Gastrocnemius medialis (tissue), 4 donors: ENCODE measurements at places on chromosomes 3 and 15. TPM values are rescaled to one million over a fixed set of nuclear protein-coding genes. Genes with fewer than 3 reads are reported as not detected.

PPP1R14D gene
- not detected for total RNA-seq

PLA2G4F gene
- 1.0 TPM for total RNA-seq

UBA3 gene
- 30.6 TPM for total RNA-seq

DNA sequence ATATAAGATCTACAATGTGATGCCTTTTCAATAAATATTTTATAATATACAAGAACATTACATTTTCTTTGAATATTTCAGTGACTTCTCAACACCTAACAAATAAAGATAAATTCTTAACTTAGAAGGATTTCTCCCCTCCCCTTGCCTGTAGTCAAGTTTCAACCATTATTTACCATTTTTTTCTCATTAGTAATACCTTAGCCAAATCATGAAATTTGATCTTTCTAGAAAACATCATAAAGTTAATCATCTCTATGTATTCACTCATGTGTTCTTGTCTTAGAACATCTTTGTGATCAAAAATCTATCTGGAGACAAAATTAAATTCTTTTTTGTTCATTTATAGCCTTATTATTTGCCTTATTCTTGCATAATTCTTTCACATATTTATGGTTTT lies 1201.8 kb upstream of the EPHA6 start:
- H3K27me3 ChIP-seq, result no peaks in the 10 kb centered on the region
- H3K27ac ChIP-seq, result no peak overlapping the region

DNA sequence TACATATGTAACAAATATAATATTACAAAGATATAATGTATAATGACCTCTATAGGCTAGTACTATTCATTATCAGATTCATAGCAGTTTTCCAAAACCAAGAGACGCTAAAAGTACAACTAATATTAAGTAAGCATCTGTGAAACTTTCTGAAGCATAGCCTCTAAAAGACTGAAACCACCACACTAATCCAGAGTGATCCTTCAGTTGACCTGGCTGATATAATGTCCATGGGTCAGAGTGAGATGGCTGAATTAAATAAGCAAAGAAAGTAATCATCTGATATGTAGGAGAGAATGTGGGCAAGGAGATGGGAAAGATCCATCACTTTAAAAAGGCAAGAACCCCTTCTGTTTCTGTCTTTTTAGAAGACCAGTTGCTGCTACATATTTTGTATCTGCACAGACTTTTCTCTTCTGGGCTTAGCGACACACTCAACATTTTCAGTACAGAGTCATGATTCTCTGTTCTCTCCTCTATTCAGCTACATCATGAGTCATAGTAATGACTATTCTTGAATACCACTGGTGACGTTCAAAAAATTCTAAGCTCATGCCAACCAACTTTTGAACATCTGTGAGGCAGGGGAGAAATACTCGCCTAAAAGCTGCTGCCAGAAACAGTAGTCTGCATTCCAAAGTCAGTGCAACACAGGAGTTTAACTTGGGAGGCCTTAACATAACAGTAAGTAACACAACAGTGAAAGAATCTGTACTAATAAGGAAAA lies 149.6 kb downstream of the MAGI1 start:
- H3K27me3 ChIP-seq, result no peaks in the 10 kb centered on the region
- H3K4me1 ChIP-seq, result peaks cover 6% of the 10 kb centered on the region
- H3K27ac ChIP-seq, result no peak overlapping the region
- H3K36me3 ChIP-seq, result no peaks in the 10 kb centered on the region

CPN2 gene
- total RNA-seq, result 1.1 TPM

DNA sequence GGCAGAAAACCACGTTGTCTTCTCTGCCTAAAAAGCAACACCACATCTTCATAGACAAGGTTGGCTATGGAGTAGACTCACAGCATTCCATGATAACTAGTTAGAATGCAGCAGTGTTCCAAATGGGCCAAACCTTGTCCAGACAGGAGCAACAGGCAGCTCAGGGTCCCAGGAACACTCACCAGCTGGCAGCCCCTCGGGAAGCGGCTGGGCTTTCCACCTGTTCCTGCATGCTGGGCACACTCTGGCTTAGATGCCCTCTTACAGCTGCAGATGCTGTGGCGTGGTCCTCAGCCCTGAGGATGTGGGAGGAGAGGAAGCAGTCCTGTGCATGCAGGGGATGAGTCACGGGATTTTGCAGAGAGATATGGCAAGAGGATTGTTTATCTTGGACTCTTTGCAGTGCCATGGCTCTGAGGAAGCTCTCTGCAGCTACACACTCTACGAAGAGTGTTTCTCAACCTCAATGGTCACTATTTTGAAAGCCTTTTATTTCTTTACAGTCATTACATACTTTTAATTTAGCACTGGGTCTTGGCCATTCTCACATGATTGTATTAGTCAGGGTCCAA lies 11.3 kb downstream of the NRROS start:
- H3K4me1 ChIP-seq, result no peaks in the 10 kb centered on the region
- no peak overlapping the region for H3K4me3 ChIP-seq
- no peaks in the 10 kb centered on the region for H3K36me3 ChIP-seq
- H3K27ac ChIP-seq, result no peak overlapping the region

DLG1 gene
- 62.4 TPM for total RNA-seq

PRKCI gene
- total RNA-seq, result 13.8 TPM

KCNMB2 gene
- total RNA-seq, result not detected

GRCh38 chr3:53624061-53624857 lies 129.8 kb downstream of the CACNA1D start:
- no peaks in the 10 kb centered on the region for H3K27me3 ChIP-seq
- no peak overlapping the region for H3K4me3 ChIP-seq
- no peaks in the 10 kb centered on the region for H3K36me3 ChIP-seq
- DNase-seq, result no peak
- no peak overlapping the region for H3K27ac ChIP-seq

DNA sequence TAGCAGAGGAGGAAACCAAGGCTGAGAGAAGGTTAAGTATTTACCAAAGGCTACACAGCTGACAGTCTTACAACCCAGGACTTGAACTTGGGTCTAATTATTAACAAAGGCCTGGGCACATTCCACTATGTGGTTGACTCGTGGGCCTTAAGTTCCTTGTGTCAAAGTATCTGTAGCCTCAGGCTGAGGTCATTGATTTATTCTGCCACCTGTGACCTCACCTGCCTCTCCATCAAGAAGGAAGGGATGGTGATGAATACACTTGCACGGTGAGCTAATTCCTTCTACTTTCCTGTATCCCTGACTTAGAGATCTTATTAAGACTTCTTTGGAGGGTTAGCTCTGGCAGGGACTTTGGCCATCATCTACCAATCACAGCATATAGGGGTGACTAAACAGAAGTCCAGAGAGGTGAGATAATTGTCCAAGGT lies 19.9 kb upstream of the LRRC58 start:
- H3K4me3 ChIP-seq, result no peak overlapping the region
- H3K4me1 ChIP-seq, result no peaks in the 10 kb centered on the region
- DNase-seq, result no peak
- H3K27ac ChIP-seq, result no peak overlapping the region
- no peaks in the 10 kb centered on the region for H3K36me3 ChIP-seq

DNA sequence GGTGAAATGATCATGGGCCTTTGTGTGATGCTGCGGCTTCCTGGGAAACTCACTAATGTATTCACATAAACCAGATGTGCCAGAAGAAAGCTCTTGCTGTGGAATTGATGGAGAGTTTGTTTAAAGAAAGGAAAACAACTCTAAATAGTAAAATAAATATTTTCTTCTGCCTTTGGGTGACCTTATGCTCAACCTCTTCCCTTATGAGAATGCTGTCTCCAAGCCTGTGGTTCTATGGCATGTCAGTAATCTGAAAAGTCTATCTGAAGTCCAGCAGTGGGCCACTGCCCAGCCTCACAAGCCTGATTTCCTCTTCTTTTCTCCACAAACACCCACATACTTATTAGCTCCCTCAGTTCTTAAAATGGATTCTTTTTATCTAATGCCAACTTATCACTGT lies 49.9 kb upstream of the PHLDB2 start:
- H3K27me3 ChIP-seq, result no peaks in the 10 kb centered on the region
- no peaks in the 10 kb centered on the region for H3K4me1 ChIP-seq
- no peak overlapping the region for H3K4me3 ChIP-seq
- H3K27ac ChIP-seq, result no peak overlapping the region
- DNase-seq, result no peak
- H3K36me3 ChIP-seq, result no peaks in the 10 kb centered on the region

DNA sequence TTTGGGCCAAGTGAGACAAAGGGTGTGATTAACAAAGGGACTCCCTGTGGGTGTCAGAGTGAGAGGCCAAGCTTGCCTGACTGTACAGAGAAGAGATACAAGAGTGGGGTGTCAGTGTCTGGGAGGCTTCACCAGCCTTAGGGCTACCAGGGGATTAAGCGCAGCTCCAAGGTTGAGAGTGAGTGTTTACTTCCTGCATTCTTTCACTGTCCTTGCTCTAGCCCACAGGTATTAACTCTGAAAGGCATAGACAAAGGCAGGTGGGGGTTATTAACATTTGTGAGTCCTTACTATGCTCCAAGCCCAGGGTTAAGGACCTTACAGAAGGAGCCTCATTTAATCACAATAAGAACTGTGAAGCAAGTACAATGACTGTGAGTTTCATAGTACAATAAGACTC lies 107.6 kb downstream of the IL20RB start:
- no peak overlapping the region for H3K4me3 ChIP-seq
- no peak for DNase-seq
- no peak overlapping the region for H3K27ac ChIP-seq
- no peaks in the 10 kb centered on the region for H3K4me1 ChIP-seq
- no peaks in the 10 kb centered on the region for H3K36me3 ChIP-seq

GRCh38 chr3:17491601-17492000 lies 250.8 kb downstream of the TBC1D5 start:
- no peak overlapping the region for H3K27ac ChIP-seq
- H3K36me3 ChIP-seq, result no peaks in the 10 kb centered on the region
- no peak overlapping the region for H3K4me3 ChIP-seq
- no peaks in the 10 kb centered on the region for H3K27me3 ChIP-seq
- no peak for DNase-seq
- no peaks in the 10 kb centered on the region for H3K4me1 ChIP-seq

DNA sequence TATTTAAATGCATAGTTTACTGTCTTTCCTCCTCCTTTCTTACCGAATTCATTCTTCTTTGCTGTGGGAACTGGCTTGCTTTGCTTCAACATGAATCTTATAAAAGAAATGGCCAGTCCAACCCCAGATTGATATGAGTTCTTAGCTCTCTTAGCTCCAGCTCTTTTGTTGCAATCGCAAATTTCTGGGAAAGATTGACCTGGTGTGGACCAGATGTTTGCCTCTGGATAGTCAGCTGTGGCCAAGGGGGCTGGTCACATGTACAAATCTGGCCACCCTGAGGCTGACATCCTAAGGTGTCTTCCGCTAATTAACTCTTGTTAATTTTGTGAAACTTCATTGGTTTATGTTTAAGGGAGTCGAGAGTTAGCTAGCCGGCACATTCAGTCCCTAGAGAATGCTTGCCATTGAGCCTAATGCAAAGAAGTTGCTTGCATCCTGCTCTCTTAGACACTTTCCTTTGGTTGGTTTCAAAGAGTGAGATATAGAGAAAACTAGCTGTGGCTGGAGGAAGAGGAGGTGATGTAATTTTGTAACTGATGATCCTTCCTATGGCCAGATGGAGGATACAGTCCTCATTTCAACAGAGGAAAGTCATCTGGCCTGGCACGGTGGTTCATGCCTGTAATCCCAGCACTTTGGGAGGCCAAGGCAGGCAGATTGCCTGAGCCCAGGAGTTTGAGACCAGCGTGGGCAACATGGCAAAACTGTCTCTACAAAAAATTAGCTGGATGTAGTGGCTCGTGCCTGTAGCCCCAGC lies 162.4 kb downstream of the ADAMTSL3 start:
- H3K4me3 ChIP-seq, result no peak overlapping the region
- H3K27me3 ChIP-seq, result no peaks in the 10 kb centered on the region
- no peak overlapping the region for H3K27ac ChIP-seq

DNA sequence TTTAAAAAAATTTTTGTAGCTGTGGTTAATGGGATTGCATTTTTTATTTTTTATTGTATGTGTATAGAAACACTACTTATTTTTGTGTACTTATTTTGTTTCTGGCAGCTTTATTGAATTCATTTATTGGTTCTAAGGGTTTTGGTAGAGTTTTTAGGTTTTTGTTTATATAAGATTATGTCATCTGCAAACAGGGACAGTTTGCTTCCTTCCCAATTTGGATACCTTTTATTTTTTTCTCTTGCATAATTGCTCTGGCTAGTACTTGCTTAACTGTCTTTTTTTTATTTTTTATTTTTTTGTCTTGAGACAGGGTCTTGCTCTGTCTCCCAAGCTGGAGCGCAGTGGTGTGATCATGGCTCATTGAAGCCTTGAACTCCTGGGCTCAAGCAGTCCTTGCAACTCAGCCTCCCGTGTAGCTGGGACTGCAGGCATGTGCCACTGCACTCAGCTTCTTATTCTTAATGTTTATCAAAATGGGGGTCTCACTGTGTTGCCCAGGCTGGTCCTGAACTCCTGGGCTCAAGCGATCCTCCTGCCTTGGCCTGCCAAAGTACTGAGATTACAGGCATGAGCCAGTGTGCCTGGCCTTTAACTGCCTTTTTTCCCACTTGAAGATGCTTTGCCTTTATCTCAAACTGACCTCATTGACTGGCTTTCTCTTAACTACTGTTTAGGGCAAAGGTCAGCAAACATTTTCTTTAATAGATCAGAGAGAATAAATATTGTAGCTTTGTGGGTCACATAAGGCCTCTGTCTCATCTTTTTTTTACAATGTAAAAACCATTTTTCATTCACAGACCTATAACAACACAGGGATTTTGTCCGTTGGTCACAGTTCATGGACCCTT lies 8.6 kb downstream of the TFG start:
- no peak overlapping the region for H3K4me3 ChIP-seq
- H3K4me1 ChIP-seq, result peaks cover 4% of the 10 kb centered on the region
- no peaks in the 10 kb centered on the region for H3K27me3 ChIP-seq
- no peak overlapping the region for H3K27ac ChIP-seq

- H3K27me3 ChIP-seq, result no peaks in the 10 kb centered on the region
- no peaks in the 10 kb centered on the region for H3K36me3 ChIP-seq
- no peak for DNase-seq
- no peak overlapping the region for H3K4me3 ChIP-seq
- H3K4me1 ChIP-seq, result no peaks in the 10 kb centered on the region
- H3K27ac ChIP-seq, result no peak overlapping the region
These were observed 19.7 kb upstream of the ZNF280D start for GRCh38 chr15:56752986-56753385.

EFHB gene
- total RNA-seq, result not detected

PAQR5 gene
- total RNA-seq, result 0.10 TPM

THSD4 gene
- total RNA-seq, result 3.1 TPM

GRCh38 chr3:119597548-119598288 lies at the start of gene PLA1A:
TSS of gene PLA1A (plus strand) at chr3:119597885. CDS start at chr3:119597914, 29 bp downstream.
- DNase-seq, result no peak
- no peak within 1 kb of the TSS for H3K4me3 ChIP-seq
- H3K4me1 ChIP-seq, result peaks cover 46% of the 10 kb centered on the region
- no peaks in the 10 kb centered on the region for H3K36me3 ChIP-seq
- no peaks in the 10 kb centered on the region for H3K27me3 ChIP-seq
- H3K27ac ChIP-seq, result peak within 1 kb of the TSS; percentile 80
